Mucosa of descending colon (tissue), 3 donors: ENCODE measurements at places on chromosomes 11 and 22.

GRCh38 chr11:131246663-131247062 is 123.8 kb upstream of the NTM start:
- peak; percentile 60 for DNase-seq

- DNase-seq: no peak
These were observed 5.2 kb upstream of the SLC43A3 start for GRCh38 chr11:57432149-57432561.

GRCh38 chr11:73395297-73396208 is 19.4 kb downstream of the RELT start:
- DNase-seq: peak; percentile 23

GRCh38 chr11:124669193-124669592 is 4.3 kb downstream of the SIAE start:
- DNase-seq: peak; percentile 81

DNA sequence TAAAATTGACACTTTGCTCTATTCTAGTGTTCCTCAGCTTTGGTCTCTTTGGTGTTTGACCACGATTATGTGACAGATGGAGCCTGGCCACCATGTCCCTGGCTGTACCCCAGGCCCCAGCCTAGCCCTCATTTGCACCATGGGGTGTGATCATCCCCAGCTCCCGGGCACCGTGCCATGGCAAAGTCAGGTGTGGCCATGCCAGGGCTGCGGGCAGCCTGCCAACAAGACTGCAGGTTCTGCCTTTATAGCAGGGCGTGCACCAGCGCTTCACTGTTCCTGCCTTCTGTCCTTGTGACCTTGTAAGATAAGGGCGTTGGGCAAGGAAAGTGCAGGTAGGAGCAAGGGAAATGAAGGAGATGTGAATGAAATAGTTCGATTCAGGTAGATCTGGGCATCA is 22.4 kb upstream of the APOBEC3A start:
- DNase-seq: peak; percentile 99

DNA sequence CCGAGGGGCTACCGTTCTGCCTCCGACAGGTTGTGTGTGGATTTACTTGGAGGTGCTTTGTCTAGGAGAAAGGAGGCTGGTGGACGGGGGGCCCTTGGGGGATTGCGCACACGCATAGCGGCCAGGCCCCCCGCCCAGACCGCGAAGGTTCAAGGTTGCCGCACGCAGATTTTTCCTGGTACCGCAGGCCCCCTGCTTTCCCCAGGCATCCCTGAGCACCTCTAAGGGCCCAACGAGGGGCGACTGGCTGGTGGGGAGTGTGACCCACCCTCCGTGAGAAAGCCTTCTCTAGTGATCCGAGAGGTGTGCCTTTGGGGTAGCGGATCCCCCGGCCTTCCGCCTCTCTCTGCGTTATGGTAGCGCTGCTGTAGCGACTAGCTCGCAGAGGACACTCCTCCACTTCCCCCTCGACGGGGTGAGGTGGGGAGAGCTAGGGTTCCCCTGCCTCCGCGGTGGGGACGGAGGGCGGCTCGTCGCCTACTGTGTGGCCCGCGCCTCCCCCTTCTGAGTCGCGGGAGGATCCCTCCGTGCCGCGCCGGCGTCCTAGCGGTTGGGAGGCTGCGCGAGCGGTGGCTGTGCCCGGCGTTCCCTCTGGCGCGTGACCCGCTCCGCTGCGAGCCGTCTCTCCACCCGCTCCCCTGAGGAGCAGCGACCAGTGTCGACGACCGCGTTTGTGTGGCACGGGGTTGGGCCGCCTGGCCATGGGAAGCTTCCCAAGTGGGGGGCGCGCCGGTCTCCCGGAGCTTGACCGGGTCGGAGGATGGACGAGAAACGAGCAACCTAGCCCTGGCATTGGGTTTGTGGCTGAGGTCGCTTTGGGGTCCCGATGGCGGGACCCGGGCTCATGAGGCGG is 3900.0 kb upstream of the OR11H1 start:
- DNase-seq: no peak

DNA sequence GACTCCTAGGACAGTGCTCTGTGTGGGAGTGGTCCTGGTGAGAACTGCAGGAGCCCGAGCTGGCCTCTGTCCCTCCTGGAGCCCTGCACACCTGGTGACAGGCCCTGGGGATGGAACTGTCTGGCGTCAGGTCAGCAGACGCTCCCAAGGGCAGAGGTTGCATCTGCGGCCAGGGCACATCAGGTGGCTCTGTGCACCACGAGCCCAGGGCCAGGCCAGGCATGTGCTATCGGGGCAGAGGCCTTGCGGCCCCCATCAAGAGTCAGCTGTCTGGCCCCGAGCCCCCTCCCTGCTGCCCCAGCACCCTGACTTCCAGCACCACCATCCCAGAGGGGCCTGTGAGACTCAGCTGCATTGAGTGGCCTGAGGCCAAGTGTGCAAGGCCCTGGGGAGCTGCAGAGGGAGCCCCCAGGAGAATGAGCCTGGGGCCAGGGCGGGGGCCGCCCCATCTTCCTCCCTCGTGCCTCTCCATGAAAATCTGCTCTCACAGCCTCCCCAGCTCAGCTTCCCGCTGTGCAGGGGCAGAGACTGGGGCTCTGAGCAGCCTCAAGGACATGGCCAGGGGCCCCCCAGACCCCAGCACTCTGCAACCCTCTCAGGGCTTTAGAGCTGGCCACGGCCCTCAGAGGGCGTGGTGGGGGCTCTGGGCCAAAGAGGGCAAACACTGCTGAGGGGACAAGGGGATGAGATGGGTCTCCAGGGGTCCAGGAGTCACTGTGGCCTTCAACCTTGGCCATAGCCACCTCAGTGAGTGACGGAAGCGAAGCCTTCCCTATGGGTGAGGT is 56.4 kb downstream of the RTL6 start:
- no peak for DNase-seq

GRCh38 chr11:120295099-120295498 is 30.0 kb upstream of the TLCD5 start:
- DNase-seq: no peak

DNA sequence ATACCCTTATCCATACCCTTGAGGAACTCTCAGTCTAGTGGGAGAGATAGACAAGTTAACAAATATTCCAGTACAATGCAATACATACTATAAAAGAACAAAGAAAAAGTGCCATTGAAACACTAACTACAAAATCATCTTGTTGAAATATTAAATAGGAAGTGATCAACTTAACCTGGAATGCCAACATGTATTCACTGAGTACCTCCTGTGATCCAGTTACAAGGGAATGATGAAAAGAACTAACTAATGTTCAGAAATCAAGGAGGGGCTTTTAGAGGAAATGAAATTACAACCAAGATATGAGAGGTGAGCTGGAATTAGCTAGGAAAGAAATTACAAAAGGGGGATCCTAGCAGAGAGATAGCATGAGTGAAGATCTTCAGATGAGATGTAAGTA is 6.2 kb upstream of the FIBIN start:
- no peak for DNase-seq

DNA sequence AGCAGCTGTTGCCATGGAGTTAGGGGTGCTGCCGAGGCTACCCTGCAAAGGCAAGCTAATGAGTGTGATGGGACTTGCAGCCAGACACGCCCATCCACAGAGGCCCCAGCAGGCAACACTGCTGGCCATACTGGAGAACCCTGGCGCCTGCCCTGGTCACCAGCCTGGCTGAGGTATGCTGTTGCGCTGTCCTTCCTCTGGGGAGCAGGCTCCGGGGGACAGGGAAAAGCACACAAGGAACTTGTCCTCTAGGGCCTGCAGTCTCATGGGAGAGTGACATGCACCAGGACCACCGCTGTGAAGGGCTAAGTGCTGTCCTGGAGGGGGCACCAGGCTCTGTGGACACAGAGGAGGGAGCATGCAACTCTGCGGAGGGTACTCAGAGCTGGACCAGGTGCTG is 35.8 kb downstream of the TOM1 start:
- no peak for DNase-seq

DNA sequence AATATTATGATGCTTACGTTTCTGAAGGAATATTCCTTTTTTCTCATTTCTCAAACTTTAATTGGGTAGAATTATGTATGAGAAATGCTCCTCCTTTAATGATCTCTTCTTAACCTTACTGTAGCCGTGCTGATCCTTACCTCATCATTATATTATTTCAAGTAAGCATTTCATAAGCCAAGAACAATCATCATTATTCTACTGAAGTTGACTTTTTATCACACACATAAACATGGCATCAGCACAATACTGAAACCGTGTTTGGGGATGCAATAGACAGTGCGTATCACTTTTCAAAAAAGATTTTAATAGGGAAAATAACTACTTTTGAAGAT is 162.8 kb downstream of the ARHGAP42 start:
- DNase-seq: no peak
